Stimulated activated CD4-positive, alpha-beta T cell treated with anti-CD3 and anti-CD28 coated beads, Interleukin-15, amount 100 ng/mL, for 1 hour (primary cell): ENCODE measurements at places on chromosomes 1 and 21.

DNA sequence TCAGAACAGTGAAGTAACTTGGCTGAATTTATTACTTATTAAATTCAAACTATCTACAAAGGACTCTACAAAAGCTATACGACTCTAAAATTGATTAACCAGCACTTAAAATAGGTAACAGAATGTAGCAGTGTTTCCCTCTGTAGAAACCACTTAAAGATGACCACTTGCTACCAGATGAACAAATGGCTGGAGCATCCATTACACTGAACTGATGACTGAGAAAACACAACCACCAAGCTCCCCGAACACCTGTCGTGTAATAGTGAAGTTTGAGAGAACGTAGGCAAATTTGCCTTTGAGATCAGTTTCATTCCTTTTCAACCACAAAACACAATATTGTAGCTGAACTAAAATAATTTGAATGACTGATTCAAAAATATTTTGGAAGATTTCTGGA lies 226.7 kb downstream of the KCNT2 start:
- DNase-seq = no peak

DNA sequence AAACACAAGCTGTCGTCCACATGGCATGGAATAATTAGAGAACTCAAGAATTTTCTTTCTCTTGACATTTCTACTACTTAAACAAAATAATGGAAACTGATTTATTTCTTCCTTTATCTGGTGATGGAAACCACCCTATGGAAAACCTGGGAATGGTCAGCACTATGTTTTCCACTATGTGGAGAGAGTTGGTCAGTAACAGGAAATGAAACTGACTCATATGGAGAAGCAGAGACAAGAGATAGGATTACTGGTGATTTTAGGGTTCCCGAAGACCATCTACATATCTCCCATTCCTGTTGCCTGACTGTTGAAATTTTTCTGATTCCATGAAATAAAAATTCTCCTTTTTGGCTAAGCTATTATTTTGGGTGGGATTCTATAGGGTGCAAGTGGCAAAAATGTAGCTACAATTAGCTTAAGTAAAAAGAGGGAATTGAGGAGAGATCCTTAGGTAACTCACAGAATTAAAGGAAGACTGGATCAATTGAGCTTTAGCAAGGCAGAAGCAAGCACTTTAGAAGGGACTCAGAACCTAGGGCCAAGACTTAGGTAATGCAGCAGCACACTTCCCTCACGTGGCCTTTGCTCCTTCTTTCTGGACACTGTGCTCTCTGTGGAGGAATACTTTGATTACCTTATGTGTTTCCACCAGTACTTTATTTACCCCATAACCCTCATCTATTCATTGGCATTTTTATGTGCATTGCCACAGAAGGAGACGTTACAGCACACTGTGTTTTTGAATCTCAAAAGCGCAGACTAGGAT lies 89.6 kb downstream of the LEPR start:
- DNase-seq = no peak

- DNase-seq = no peak
These were observed 101.8 kb downstream of the PRDM16 start for GRCh38 chr1:3170561-3171453.

- no peak for DNase-seq
These were observed 224.1 kb upstream of the CACYBP start for GRCh38 chr1:174775621-174776020.

DNA sequence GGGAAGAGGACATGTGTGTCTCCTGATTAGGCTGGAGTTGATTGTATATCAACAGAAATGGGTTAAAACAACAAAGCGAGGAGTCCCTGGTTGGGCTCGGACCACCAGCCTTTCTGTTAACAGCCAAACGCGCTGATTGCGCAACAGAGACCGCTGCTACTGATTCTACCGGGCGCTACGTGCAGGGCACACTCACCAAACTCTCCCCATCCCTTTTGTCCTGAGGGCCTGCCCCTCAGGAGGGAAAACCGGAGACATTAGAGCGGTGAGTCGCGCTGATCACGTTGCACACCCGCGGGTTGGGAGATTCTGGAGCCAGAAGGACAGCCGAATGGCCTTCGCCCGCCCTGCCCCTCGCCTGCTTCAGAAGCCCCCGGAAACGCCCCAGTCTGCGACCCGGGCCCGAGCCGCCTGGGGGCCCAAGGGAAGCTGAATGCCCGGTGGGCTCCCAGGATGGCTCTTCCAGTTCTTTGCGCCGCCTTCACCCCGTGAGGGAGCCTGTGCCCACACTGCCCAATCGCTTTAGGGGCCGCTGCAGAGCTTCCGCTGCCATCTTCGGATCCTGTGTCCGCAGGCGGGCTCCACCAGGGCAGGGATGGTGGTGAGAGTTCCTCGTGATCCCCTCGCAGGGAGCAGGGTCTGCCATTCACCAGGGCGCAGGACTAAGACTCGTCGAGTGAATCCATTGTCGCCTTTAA lies 165.4 kb upstream of the NBPF11 start:
- no peak for DNase-seq

GRCh38 chr1:223460566-223461189 lies 67.5 kb downstream of the CCDC185 start:
- DNase-seq = no peak

- no peak for DNase-seq
These were observed 3.4 kb downstream of the EPHA10 start for GRCh38 chr1:37761416-37762095.

DNA sequence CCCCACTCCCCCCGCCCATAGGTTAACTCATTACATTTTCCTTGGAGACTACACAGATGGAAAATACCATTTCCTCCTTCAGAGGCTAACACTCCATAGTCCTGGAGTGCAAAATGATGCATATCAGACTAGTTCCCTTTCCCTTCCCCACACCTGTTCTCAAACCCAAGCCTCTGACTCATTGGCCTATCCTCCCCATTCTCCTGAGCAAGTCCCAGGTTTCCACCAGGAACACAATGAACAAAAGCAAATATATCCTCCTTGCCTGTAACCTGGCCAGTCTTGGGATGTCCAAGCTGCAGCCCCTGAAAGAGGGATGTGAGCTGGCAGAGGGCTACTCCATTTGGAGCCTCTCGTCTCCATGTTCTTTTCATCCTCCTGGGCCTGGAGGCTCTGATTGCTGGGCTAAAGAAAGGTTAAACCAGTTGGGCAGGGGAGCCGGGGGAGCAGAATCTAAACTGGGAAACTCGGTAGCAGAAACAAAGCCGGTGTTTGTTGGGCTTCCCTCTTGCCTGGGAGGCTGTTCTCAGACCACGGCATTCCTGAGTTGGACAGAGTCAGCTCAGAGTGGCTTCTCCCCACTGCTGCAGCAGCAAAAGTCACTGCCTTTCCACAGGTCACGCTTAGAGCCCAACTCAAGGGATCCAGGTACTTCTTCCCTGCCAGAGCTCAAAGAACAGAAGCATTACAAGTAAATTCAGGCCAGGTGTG lies 13.9 kb downstream of the SSR2 start:
- DNase-seq = no peak

- DNase-seq = no peak
These were observed 77.1 kb upstream of the SCCPDH start for GRCh38 chr1:246647113-246647512.

- DNase-seq = no peak
These were observed 4.7 kb downstream of the AUNIP start for GRCh38 chr1:25854554-25854953.

GRCh38 chr1:53913352-53914033 lies 19.5 kb downstream of the DIO1 start:
- DNase-seq = no peak

DNA sequence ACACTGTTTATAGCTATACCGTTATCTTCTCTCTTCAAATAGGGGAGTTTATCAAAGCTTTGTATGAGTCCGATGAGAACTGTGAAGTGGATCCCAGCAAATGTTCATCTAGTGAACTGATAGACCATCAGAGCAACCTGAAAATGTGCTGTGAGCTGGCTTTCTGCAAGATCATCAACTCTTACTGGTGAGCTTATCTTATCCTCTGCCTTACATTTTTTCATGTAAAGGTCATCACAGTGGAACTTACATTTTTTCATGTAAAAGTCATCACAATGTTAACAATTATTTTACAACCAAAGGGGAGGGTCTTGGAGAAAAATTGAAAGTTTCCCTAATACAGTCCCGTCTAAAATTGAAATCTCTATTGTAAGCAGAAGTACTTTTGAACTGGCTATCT lies 45.2 kb downstream of the CLEC20A start:
- DNase-seq = no peak

GRCh38 chr21:19490481-19490880 lies 1086.9 kb upstream of the TMPRSS15 start:
- no peak for DNase-seq

- DNase-seq = no peak
These were observed 12.6 kb downstream of the PIGP start for GRCh38 chr21:37060296-37060695.

DNA sequence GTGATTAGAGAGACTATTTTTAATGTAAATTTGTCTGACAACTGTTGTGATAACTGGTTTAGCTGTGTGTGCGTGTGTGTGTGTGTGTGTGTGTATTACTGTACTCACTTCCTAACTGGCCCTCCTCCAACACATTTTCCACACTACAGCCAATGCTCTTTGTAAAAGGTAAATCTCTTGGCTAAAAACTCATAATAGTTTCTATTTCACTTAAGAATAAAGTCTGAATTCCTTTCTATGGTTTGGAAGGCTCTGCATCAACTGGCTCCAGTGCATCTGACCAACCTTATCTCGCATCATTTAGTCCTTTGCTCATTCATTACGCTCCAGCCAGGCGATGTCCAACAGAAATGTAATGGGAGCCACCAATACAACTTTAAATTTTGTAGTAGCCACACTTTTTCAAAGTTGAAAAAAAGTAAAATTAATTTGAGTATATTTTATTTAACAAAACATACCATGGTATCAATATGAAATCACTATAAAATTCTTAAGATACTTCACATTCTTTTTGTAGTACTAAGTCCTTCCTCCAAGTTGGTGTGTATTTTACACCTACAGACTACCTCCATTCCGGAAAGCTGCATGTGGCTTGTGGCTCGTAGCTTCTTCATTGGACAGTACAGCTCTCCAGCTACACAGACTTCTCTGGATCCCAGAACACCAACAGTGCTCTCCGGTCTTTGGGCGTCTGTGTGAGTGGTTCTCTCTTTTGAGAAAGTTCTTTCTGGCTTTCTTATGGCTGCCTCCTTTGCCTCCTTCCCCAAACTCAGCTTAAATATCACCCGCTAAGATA lies 68.9 kb downstream of the NRIP1 start:
- no peak for DNase-seq

GRCh38 chr1:215425138-215425537 lies 142.0 kb upstream of the KCTD3 start:
- no peak for DNase-seq

GRCh38 chr21:39366563-39366962 lies 17.7 kb upstream of the HMGN1 start:
- DNase-seq = no peak

DNA sequence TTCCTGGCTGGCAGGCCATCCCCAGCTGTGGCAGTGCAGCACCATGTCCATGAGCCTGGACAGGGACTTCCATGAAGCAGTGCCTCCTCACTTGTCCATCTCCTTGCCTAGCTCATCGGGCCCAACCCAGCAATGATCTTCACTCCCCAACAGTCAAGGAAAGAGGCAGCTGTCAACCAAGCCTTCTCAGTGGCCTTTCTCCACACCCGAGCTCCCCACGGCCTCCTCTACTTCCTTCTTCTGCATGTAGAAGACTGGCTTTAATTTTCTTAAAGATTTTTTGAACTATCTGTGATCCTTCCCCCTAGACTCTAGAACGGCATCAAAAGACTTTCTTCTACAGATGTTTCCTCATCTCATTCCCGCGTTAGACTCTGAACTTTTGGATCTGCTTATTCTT lies 65.5 kb upstream of the COA6 start:
- DNase-seq = no peak

- DNase-seq = no peak
These were observed 125.0 kb upstream of the TMPRSS2 start for GRCh38 chr21:41632748-41633475.

DNA sequence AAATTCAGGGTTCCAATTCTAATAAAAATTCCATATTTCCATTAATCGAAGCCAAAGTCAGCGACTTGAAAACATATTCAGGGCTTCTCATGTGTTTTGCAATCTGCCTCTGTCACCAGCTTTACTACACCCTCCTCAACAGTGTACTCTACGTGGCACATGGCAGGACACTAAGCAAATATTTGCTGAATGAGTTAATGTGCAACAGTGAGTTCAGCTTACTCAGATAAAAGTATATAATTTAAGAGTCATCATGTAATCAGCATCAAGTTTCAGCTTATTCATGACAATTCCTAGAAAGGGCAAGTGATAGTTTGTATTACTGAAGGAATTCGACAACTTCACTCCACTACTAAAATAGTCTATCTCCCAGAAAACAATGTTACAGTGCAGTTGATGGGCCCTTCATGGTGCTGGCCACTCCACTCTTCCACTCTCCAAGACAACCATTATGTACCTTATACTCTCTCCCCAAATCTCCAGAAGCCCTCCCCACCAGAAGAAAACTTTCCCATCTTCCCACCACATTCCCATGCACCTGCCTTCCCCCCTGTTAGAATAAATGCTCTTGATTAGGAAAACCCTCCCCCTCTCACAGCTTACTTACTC lies 97.3 kb downstream of the TTLL7 start:
- no peak for DNase-seq

DNA sequence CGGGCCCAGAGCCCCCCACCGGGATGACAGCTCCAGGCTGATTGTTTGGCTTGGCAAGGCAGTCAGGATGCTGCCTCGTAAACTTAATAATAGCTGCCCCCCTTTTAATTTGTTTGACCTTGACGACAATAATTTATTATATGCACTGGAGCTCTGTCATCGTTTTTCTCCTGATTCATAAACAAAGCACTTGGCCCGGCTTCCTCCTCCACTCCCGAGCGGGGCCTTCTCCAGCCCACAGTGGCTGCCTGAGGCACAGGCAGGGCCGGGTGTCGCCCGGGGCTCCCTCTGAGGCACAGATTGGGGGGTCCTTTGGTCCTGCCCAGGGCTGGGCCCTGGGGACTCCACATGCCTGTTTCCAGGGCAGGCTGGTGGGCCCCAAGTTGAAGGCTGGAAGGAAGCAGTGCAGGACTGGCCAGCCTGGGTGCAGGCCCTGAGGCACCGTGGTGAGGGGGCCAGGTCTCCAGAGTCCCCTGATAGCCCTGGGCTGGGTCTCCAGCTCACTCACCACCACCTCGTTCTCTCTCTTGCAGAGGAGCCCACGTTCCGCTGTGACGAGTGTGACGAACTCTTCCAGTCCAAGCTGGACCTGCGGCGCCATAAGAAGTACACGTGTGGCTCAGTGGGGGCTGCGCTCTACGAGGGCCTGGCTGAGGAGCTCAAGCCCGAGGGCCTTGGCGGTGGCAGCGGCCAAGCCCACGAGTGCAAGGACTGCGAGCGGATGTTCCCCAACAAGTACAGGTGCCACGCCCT lies 52.0 kb upstream of the ARHGEF16 start:
- DNase-seq = no peak

GRCh38 chr1:211082824-211083223 lies 51.1 kb downstream of the KCNH1 start:
- no peak for DNase-seq

GRCh38 chr1:75425001-75425650 lies 185.8 kb downstream of the SLC44A5 start:
- DNase-seq = no peak

DNA sequence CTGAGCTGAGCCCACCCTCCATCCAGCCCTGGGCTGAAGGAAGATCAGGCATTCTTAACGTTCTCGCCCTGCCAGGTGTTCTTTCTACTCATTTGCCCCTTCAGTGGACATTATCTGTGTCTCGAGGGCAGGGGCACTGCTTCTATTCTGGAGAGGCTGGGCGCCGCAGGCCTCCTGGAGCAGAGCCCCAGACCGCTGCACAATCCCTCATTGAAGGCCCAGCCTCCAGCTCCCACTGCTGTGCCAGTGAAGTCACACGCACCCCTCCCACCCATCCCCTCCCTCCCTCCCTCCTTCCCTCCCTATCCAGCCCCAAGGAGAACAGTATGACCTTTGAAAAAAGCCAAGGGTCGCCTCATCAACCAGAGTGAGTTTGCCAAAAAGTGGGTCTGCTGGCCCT lies 76.7 kb downstream of the NFASC start:
- DNase-seq = no peak
